Inflammatory macrophage treated with lipopolysaccharide for 4 hours (primary cell): ENCODE measurements at places on chromosomes 6 and 20.

- no peak for DNase-seq
Observed at GRCh38 chr20:1724901-1725300, 67.3 kb upstream of the SIRPG start.

- DNase-seq = peak; percentile 97
Observed at GRCh38 chr6:117677553-117678141, 2.4 kb downstream of the NUS1 start.

GRCh38 chr20:55793986-55794385 is 211.3 kb downstream of the CBLN4 start:
- DNase-seq = no peak

DNA sequence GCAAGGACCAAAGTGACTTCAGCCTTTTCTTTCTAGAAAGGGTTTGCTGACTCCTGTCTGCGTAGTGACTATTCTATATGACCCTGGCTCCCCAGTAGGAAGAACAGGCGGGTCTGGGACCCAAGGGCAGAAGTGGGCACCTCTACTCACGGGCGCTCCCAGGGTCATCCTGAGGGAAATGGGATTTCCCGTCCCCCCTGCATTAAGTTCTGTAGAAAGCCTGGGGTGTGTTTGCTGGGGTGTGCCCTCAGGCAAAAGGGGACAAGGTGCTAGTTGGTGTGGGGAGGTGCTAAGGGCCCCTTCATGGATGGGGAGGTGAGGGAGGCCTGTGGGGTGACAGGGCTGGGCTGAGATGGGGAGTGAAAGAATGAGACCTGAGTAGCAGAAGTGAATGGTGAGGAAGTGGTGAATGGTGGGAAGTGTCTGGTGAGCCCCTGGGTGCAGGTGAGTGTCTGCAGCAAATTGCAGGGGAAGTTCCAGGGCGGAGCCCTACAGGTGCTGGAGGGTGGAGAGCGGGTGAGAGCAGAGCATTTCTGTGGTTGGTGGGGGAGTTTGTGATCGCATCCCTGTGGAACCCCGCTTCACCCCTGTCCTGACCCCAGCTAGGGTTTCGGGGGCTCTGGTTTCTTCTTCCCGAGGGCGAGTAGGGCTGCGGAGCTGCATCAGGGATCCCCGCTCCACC is 21.1 kb downstream of the RAET1L start:
- DNase-seq = no peak

DNA sequence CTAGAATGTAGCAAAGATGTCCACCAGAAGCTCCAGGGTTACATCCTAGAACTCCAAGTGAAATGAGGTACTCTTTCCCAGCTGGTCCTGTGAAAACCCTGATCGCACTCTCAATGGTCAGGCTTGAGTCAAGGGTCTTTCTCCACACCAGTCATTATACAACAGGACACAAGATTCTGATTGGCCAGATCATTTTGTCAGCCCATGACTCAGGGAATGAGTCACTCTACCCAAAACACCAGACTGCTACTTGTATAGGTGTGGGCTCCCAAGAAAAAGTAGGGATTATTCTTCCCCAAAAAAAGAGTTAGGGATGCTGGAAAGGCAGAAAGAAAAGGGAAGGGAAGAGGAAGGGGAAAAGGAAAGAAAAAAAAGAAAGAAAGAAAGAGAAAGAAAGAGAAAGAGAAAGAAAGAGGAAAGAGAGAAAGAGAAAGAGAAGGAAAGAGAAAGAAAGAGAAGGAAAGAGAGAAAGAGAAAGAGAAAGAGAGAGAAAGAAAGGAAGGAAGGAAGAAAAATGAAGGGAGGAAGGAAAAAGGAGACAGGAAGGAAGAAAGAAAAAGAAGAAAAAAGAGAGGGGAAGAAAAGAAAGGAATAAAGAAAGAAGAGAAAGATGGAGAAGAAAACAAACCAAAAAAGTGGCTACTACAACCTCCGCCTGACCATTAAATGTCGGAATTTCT is 30.5 kb downstream of the ANKEF1 start:
- DNase-seq = no peak

- no peak for DNase-seq
Observed at GRCh38 chr20:33862709-33863403, 51.7 kb downstream of the CHMP4B start.

GRCh38 chr6:41470029-41470330 is 76.2 kb upstream of the FOXP4 start:
- no peak for DNase-seq

DNA sequence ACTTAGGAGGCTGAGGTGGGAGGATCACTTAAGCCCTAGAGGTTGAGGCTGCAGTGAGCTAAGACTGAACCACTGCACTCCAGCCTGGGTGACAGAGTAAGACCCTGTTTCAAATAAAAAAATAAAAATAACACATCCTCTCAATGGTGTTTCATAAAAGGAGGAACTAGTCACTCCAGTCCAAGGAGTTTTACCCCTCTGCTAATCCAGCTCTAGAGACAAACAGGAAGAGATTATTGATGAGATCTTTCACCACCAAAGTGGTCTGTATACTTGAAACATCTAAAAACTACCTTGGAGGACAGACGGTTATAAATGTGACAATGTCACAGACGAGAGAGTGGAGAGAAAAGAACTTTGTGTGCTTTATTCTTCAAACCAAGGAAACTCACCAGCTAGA is 58.2 kb downstream of the PIGU start:
- DNase-seq = no peak

DNA sequence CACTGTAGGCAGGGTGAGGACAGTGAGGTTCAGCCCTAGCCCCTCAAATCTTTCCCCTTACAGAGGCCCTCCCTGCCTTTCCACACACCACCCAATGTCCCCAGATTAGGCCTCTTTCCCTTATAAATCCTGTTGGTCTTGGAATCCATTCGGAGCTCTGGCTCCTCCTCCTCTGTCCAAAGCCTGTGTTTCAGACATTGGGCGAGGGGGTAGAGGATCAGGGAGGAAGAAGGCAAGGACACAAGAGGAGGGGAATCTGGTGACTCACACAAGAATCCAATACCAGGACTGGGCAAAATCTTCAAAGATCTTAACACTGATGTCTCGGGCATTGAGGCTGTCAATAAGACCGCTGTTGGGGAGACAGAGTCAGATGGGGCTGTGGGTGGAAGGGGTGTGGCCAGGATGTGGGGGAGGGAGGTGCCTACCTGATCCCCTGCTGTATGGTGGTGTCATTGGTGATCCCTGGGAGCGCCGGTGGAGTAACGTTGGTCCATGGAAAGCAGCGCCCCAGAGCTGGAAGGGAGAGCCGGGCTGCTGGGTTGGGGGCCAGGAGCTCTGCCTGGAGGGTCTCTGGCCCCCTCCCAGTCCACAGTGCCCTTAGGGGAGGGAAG is 7.6 kb downstream of the SLC44A4 start:
- DNase-seq = no peak

DNA sequence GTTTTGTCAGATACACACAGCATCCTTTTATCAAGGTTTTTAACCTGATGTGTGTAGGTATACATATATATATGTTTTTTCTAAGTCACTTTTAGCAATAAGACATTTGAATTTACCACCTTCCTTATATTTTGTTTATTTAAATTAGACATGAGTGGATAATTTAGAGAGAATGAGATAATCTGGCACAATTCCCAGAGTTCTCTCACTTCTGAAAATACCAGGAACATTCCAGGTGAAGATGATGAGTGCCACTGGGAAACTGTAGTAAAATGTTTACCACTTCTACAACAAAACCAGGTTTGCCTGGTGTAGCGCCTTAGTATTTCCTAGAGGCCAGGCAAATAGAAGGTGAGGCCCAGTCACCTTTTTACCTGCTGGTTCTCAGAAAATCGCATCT is 189.5 kb downstream of the TMEM242 start:
- DNase-seq = no peak

DNA sequence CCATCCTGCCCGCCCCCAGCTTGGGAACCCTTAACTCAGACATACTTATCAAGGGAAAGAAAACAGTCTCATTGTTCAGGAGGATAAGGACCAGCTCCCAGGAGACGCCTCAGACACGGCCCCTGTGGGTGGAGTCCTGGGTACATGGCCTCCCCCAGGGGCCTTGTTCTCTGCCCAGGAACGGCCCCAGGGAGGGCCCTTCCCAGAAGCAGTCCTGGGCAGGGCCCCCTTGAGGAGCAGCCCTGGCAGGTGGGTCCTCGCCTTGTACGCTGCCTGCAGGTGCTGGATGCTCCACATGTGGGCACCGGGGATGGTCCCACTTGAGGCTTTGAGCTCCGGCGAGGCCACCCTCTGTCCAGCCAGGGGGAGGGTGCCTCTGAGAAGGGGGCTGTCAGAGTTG is 4.5 kb upstream of the GATA5 start:
- no peak for DNase-seq

- no peak for DNase-seq
Observed at GRCh38 chr6:130075879-130076460, 57.6 kb downstream of the L3MBTL3 start.

- DNase-seq = no peak
Observed at GRCh38 chr6:10315034-10315433, 99.8 kb downstream of the TFAP2A start.

- no peak for DNase-seq
Observed at GRCh38 chr6:168157272-168158212, 78.5 kb upstream of the FRMD1 start.

DNA sequence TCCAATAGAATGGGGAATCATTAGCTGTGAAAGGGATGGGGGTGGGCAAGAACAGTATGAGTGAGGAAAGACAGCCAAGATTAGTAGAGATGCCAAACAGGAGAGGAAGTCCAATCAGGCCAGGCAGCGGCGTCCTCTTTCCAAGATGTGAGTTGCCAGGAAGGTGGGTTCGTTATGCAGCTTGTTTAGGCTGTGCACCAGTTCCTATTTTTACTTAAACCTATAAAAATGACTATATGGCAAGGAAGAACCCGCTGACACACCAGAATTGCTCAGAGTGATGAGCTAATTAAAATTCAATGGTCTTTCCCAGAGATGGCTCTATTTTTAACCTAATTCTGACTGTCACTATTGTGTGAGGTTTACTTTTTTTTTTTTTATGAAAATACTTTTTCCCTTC is 88.2 kb downstream of the SLC22A23 start:
- peak; percentile 32 for DNase-seq

- DNase-seq = no peak
Observed at GRCh38 chr6:124490122-124490521, 472.1 kb upstream of the RNF217 start.

DNA sequence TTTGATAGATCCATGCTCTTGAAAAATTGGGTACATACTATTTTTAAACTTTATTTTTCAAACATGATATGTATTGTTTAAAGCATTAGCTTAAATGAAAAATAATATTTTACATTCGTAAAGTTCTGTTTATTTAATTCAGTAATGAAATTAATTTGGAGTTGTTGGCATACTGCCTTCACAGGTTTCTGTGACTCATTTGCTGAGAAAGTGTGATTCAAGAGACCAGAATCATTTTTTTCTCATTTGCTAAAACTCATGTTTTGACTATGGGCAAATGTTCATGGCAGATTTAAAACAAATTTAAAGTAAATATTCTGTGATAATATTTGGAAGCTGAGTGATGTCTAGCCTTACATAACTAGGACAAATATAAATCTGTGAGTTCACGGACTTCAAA is 230.4 kb downstream of the BCKDHB start:
- DNase-seq = no peak

DNA sequence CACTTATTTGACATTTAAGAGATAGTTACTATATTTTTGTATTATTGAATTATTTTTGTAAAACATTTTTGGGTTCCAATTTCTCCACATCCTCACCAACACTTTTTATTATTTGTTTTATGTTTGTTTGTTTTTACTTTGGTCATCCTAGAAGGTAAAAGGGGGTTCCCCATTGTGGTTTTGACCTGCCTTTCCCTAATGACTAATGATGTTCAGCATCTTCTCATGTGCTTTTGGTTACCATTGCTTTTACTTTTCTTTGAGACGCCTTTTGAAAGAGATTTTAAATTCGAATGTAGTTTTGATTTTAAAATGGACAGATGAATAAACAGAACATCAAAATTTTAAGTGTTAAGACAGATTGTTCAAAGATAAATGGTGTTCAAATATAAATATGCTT is 46.9 kb downstream of the AK9 start:
- no peak for DNase-seq

DNA sequence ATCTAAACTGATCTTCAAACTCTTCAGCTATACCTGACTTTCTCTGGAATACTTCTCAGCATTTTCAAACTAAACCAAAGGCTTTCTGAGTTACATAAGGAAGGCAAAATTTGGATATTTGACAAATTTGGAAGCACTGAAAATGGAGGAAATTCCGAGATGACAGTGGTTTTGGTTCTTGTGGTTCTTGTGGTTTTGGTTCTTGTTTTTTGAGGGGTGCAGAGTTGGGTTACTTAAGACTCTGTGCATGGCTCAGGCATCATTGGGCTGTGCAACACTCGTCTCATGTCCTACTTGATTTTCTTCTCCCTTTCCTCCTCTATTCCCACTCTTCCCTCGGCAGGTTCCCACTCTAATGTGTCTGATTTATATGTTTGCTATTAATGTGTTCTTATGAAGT is 78.0 kb downstream of the SLC22A3 start:
- DNase-seq = peak; percentile 32

DNA sequence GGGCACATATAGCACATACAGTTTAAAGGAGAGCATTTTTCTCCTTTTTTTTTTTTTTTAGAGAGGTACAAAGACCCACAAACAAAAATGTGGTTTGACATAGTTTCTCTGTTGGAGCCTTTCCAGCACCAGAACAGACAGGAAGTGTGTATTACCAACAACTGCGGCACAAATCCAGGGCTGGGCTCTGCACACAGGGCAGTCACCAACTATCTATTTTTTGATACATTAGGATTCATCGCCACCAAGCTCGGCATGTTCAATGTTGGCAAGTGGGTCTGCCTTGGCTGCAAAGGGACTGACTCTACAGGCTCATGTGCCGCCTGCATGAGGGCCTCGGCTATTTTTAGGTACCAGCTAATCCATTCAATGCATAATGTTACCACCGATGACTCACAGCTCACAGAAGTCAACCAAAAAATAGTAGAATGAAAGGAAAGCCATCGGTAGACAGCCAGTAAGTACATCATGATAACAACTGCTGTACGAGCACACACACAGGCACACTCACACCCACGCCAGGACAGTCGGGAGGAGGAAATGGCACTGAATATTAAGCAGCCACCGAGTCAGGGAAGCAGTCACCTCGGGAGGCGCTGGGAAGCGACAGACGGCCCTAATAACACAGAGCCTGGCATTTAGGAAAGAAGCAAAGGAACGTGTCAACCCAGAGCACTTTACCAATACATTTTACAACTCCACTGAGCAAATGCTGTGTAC is 81.6 kb downstream of the GMPR start:
- peak; percentile 84 for DNase-seq

DNA sequence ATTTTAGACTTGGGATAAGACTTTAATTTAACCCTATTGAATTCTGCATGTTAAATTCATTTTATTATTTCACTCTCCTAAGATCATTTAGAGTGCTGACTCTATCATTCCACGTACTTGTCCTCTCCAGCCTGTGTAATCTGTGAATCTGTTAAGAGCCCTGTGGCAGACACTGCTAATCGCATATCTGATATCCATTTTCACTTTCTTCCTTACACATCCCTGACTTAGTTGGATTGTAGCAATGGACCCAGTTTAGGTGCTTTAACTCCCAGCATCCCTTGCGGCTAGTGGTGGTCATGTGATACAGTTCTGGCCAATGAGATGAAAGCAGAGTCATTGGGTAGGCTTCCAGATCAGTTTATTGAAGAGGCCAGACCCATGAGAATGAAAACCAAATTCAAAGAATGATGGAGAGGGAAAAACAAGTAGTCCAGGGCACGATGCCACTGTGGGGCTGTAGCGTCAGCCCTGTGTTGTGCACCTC is 57.2 kb upstream of the SOX4 start:
- no peak for DNase-seq

- DNase-seq = no peak
Observed at GRCh38 chr6:44156494-44157151, 2.0 kb upstream of the CAPN11 start.
